AG09309 (cell line): ENCODE measurements at places on chromosomes 2 and 18.
A peak's percentile ranks its signal among the peaks of the same experiment; 100 is the strongest.

DNA sequence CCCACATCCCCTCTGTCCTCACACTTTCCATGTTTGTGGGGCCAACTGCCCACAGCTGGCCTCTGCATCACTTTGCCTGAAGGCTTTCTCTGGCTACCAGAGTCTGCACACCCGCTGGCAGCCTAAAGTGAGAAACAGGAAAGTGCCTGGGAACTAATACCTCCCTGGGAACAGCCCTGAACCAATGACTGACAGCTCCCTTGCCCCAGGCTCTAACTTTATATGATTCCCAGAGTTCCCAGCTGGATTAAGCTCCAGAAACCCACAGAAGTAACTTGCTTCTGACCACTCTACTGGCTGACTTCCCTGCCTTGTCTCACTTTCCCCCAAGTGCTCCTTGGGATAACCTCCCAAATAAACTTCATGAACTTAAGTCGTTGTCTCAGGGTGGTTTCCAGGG lies 159.6 kb upstream of the LMAN1 start:
- DNase-seq: no peak

GRCh38 chr2:162475661-162476060 lies 131.7 kb downstream of the GCA start:
- no peak for DNase-seq

GRCh38 chr2:51579412-51579811 lies 547.5 kb upstream of the NRXN1 start:
- DNase-seq: no peak

DNA sequence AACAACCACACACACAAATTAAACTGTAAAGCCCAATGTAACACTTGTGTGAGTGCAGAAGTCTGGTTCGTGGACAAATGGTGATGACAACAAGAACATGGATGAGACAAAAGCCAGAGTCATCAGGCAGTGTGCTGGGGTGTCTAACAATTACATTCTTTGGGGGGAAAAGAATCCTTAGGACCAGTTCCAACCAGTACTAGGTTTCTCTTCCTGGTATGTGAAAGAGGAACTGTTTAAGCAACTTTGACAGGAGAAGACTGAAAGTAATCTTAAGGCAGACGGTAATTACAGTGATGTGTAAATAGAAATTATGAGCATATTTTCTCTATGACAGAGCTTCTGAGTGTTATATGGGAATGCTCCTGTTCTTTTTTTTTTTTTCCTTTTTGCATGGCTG lies 133.4 kb downstream of the AFF3 start:
- DNase-seq: peak; percentile 62

- DNase-seq: no peak
Observed at GRCh38 chr18:74299746-74300145, 8.0 kb upstream of the CYB5A start.

DNA sequence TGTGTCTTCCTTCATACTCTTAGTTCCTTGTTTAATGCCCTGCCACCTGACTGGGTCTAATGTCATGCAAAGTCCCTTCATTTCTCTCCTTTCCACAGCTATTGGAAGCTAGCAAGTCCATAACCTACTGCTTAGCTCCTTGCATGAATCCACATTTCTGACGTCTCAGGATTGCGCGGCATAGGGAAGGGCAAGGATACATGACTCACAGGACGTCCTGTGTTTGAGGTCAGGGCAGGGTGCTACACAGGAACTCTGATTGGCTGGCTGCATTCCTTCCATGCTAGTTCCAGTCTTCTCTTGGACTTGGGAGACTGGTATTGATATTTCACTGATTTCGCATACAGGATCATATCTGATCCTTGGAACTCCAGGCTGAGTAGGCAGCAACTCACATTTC lies 137.9 kb downstream of the CDH2 start:
- no peak for DNase-seq

- DNase-seq: peak; percentile 83
Observed at GRCh38 chr2:62147610-62148301, 48.2 kb upstream of the B3GNT2 start.
